ENCODE measurements at places on chromosomes 2 and 18.

DNA sequence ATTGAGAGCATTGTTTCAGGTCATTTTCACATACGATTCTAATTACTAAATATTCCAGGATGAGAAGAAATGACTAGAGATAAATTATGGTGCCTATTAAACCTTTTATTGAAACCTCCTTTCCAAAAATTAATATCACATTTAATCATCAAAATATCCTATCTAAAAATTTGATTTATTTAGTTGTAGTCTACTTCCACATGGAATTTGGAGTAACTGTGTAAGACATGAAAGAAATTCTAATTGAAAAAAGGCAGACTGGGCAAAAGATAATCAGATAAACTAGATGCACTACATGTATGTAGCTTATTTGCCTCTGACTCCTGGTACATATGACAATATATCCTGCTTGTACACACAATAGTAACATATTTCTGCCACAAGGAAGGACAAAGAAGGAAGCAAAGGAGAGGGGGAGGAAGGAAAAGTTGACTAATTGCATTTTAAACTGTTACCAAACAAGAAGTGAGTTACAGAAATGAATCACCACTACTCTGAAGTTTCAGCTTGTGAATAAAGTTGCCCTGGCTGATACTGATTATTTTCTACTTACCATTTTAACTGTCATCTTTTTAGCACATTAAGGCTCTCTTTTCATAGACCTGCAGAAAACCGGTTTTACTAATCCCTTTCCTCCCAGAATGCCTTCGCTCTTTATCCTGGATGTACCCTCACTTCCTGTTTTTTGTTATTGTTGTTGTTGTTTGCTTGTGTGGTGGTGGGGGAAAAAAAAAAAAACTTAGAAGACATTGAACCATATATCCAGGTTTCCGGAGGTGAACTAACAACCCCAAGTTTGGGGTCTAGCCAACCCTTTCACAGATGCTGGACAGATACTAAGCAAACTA, 28.4 kb downstream of the NRXN1 start:
- no peak for DNase-seq

GRCh38 chr18:34493099-34493544, 217.0 kb upstream of the DTNA start:
- DNase-seq: no peak

- DNase-seq: peak; percentile 78
Measured at GRCh38 chr2:178450524-178450773, 526 bp downstream of the PRKRA start.

GRCh38 chr2:62381656-62382055, 124.3 kb downstream of the TMEM17 start:
- no peak for DNase-seq

- DNase-seq: no peak
Measured at GRCh38 chr2:44772131-44772530, 169.4 kb upstream of the SIX3 start.

DNA sequence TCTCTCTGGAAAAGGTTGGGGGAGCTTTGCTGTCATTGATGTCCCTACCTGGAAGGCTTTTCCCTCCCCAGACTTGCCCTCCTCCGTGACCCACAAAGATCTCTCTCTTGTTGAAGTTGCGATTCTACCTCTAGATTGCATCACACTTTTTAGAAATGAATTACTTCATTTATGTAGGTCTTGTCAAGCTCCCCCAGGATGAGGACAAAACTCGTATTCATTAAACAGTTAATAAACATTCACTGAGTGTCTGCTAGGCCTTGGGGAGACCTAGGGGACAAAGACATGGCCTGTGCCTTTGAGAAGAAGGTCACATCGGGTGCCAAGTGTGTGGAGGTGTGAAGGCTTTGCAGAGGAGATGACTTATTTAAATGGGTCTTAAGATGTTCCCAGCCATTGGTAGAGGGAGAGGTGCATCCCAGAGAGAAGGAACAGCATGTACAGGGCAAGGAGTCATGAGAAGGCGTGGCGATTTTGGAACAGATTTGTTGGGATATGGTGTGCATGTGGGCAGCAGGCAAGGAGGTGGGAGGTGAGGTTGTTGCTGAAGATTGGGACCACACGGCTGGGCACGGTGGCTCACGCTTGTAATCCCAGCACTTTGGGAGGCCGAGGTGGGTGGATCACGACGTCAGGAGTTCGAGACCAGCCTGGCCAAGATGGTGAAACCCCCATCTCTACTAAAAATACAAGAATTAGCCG, 9.8 kb upstream of the YWHAQ start:
- DNase-seq: no peak

GRCh38 chr18:63889626-63890025, 2.1 kb downstream of the SERPINB2 start:
- no peak for DNase-seq

DNA sequence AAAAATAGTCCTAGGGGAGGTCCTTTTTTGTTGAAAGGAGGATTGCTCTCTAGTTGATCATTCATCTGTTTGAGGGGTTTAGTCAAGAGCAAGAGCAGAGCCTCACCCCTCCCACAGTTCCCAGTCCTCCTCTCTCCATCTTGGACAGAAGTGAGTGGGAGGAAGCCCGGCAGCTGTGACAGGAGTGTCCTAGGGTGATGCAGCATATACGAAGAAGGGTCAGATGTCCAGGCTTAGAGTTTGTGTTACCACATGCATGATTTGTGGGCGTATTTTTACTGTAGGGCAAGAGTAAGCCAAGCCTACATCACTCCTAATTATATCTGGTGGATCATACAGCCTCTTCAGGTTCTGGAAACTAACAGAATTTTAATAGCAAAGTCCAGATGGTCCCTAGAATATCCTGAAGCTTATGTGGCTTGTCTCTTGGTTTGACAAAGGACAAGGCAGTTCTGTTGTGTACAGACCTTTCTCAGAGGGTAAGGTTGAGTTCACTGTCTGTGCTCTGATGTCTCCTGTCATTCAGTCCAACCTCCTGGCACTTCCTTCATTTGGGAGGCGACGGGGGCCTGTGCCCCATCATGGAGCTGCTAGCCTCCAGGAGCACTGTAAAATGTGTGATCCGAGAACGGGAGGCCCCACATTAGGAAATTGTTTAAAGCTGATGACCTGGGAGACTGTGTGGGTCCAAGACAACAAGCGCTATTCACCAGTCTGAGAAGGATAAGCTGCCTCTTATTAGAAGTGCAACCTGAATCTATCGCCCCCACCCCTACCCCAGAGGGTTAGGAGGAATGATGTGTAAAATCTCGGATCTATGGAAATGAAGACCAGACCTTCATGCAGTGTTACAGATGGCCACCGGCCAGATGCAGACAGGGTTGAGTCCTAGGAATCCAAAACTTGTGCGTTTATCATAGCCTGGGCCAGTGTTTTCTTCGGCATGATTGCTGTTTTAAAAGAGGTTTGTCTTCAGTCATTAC, 6.9 kb downstream of the CEP68 start:
- no peak for DNase-seq

DNA sequence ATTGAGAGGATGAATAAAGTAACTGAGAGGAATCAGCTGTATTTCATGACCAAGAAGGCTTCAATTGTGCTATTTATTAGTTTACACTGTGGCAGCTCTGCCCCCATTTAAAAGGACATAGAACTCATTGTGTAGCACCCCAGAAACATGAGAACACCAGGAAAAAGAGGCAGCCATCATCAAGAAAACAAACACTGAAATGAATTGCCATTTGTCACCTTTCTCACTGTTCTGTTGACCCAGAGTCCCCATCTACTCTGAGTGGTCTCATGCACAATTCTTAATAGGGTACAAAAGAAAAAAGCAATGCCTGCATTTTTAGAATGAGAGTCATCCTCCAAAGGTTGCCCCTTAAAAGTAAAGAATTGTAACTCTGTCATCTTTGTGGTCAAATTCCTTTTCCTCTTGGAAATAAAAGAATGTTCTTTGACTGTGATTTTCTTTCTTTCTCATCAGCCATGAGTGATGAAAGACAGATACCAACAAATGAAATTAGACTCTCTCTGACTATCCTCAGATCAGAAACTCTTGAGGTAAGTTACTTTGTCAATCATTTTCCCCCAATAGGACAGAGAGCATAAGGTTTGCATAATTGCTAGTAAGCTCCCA, 1941.9 kb upstream of the PIK3C3 start:
- DNase-seq: no peak

DNA sequence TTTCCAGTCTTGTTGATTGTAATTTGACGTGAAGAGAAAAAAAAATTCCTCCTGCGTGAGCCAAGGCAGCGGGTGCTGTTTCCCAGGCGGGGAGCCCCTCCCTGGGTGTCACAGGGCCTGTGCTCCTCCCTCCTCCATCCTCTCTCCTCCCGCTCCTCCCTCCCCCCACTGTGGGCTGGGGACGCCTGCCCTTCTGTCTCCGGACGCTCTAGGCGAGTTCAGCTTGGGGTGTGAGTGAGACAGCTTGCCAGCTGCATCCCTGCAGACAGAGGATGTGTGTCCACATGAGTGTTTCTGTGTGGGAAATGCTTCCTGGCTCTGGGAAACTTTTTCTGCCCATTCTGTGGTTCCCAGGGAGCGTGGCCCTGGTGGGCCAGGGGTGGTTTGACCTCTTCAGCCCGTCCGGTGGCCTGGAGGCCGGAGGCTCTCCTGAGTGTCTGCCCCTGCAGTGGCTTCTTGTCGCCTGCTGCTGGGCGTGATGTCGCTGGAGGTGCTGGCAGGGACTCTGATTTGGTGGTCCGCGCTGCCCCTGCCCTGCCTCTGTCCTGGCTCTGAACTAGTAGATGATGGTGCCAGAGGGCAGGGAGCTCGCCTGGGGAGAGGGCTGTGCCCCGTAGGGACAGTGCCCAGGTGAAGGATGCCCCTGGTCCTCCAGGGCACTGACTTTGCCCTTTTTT, 96.4 kb downstream of the USP40 start:
- no peak for DNase-seq

Measured in T-helper 2 cell (primary cell).